ENCODE measurements at places on chromosomes 1 and 21. TPM values are rescaled to one million over a fixed set of nuclear protein-coding genes. Genes with fewer than 3 reads are reported as not detected.

The HTR6 gene
- total RNA-seq, result not detected

The HFM1 gene
- 1.8 TPM for total RNA-seq

The RPS6KC1 gene
- 33.5 TPM for total RNA-seq

The S1PR1 gene
- 10.4 TPM for total RNA-seq

The GRHL3 gene
- total RNA-seq, result not detected

The CYP4Z1 gene
- not detected for total RNA-seq

The VHLL gene
- total RNA-seq, result not detected

The LCE3E gene
- not detected for total RNA-seq

The HES2 gene
- total RNA-seq, result 0.50 TPM

The DDX59 gene
- total RNA-seq, result 18.7 TPM

The BTBD8 gene
- 10.8 TPM for total RNA-seq

The ACP6 gene
- total RNA-seq, result 7.4 TPM

The NLRP3 gene
- not detected for total RNA-seq

The LCE1D gene
- total RNA-seq, result not detected

The AMY2A gene
- total RNA-seq, result not detected

The HCRTR1 gene
- total RNA-seq, result not detected

The EXO5 gene
- total RNA-seq, result 7.7 TPM

The KRTAP19-6 gene
- not detected for total RNA-seq

The MCOLN3 gene
- total RNA-seq, result 2.5 TPM

The SH2D1B gene
- not detected for total RNA-seq

The HES3 gene
- total RNA-seq, result not detected

The RRAGC gene
- total RNA-seq, result 27.4 TPM

The FAM131C gene
- total RNA-seq, result 0.50 TPM

The HSD3B2 gene
- not detected for total RNA-seq

The DPH2 gene
- total RNA-seq, result 12.8 TPM

The LCE2B gene
- not detected for total RNA-seq

The FMOD gene
- total RNA-seq, result 3.3 TPM

The PADI3 gene
- total RNA-seq, result not detected

The AXDND1 gene
- total RNA-seq, result 0.17 TPM

Measured in fibroblast of lung (primary cell).